NCI-H146 (cell line): ENCODE measurements at places on chromosomes 2 and 18.

DNA sequence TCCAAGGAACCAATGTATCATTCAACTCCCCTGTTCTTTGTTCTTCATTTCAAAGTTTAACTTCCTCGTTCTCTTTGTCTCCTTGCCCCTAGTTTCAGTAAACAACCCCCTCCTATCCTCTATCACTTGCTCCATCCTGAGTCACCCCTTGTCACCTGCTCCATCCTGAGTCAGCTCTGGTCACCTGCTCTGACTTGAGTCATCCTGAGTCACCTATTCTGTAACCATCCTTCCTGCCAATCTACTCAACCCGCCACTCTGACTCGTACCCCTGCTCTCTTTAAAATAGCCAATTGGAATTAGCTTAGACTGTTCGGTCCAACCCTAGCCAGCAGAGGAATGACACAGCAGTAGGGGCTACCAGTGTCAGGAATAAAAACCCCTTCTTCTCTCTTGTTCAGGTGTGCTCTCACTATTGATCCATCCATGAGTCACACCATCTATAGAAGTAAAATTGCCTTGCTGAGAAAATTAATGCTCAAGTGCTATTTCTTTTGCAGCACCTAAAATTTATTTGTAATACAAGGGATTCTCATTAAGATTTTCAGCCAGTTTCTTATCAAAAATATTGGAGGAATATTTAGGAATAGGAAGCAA, 326.8 kb downstream of the AKAIN1 start:
- DNase-seq, result no peak

DNA sequence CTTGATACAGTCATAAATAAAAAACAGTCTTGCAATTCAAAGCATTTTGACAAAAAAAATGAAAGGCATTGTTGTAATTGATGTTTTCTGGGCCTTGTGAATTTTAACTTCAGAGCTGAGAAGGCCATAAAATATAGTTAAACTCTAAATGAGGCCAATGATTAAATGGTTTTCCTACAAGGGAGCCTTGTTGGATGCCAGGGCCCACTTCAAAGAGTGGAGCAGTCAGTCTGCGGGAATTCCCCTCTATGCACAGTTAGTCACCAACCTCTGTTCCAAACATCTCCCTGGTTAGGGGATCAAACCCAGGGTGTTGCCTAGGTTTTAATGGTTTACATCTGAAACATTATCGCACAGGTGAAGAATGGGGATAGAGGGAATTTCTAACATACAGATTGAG, 143.4 kb downstream of the NCKAP5 start:
- no peak for DNase-seq

DNA sequence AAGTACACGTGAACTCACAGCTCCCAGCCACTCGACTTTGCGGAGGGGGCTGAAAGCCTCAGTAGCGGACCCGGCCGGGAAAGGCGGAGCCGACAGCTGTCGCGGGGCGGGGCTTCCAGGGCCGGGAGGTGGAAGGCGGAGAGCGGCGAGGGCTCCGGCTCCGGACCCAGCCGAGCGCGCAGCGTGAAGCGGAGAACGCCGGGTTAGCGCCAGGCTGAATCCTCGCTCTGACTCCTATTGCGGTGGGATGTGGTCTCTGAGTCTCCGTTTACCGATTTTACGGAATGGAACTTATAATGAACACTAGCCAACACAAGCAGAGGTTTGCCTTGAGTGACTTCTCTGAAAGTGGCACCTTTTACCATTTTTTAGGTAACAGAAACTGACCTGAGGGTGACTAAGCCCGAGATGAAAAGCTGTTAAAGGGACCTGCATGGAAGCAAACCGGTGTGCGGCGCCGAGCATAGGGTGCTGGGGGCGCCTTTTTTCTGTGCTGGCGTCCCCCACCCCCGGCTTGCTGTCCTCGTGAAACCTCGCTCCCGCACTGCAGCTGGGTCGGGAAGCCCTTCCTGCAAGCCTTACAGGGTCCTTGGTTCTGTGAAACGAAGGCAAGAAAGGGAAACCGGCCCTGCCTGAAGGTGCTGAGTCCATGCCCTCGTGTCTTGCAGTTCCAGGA, 72.9 kb downstream of the EN1 start:
- DNase-seq, result no peak

- no peak for DNase-seq
Measured at GRCh38 chr2:1744446-1745170, at the start of gene PXDN. TSS of gene PXDN (minus strand) at chr2:1744515. CDS start at chr2:1744455, 60 bp downstream.

DNA sequence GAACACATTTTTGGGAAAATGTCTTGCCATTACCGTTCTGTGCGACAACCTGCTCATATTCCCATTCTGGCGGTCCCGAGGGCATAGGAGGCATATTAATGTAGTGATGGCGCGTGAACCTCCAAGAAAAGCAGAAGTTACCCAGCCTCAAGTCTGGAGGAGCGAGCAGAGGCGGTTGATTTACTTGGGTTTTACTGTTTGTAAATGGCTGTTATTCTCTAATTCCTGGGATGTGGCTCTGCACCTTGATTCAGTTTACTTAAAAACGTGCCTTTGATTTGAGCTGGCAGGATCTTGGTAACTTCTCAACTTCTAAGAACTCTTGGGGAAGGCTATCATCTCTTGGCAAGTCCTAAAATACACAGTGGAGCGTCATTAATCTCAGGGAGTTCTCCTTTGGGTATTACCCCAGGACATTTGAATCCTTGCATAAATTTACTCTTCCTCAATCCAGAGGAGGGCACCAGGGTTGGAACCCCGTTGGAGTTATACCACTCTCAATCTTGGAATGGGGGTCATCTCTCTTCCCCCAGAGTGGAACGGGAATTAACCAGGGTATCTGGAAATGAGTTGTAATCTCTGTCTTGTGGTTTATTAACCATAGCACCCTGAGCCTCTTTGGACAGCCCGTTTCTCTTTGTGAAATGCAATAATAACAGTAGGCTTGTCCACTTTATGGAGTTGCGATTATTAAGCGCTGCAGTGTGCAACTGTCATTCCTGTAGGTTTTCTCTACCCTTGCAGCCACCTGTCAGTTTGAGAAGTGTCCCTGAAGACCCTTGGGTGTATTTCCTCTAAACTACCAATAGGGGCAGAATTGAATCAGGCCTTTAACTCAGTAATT, 2.1 kb downstream of the HK2 start:
- peak; percentile 68 for DNase-seq

DNA sequence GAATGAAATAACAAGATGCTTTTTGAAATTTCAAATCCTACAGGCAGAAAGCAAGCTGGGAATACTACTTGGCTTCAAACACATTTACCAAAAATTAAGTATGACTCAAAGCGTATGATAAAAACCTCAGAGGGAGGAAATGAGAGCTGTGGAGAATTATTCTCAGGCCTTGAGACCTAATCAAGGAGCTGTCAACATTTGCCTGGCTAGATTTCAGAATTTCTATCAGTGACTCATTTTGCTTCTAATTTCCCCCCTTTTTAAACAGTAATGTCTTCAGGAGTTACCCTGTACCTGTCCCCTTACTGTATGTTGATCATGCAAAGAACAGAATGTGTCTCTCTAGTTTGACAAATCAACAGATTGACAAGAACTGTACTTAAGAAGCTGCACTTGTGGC, 1324.5 kb upstream of the DDX18 start:
- DNase-seq, result no peak

DNA sequence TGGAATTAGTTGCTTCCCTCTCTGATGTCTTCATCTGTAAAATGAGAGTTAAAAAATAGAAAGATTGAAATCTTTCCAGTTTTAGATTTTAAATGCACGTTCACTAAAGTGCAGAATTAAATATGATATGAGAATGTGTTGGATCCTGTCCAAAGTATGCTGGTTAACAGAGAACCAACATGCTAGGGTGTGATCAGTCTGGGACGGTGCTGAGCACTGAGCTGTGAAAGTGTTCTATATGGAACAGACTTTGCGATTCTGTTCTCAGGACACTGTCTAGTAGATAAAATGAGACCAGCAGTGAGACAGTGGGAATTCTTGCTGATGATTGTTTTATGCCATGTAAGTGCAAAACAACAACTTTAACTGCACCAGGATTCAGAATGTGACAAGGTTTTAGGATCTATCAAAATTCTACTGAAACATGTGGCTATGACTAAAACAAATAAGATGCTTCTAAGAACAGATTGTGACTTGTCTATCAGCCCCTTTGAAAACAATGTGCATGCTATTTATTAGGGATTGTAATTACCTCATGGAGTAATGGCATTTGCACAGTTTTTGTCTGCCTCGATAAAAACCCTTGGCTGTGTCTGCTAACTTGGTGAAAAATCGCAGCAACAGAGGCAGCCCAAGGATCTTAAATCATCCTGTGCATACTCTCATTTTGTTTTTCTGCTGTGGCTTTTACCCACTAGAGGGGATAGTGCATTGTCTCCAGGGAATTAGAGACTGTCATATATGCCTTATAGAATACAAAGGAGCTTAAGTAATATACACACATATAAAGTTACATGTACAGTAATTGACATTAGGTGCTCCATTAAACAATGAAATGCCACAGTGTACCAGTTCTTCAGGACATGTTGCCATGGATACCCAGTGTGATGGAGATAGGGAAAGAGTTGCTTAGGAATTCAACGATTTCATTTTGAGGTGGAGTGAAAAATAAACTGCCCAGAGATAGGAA, 55.1 kb downstream of the MAP3K20 start:
- DNase-seq, result peak; percentile 5

DNA sequence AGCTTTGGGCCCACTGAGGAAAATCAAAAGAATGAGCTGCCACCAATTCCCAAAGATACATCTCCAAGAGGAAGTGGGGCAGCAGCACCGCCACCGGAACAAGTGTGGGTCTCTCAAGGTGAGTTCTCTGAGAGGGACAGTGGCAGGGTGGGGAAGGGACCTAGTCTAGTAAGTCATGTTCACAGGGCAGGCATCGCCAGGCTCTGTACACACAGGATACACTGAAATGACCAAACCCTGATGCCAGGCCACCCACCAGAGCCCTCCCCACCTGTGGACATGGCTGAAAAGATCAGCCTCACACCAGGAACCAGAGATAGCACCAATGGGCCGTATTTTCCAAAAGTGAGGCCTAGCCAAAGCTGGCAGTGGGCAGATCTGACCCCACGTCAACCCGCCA, 108.2 kb upstream of the SMAD2 start:
- no peak for DNase-seq

GRCh38 chr18:28065031-28065792, 111.7 kb downstream of the CDH2 start:
- DNase-seq, result no peak
